Upper lobe of left lung (tissue), 6 donors: ENCODE measurements at places on chromosomes 16 and 17.
A peak's percentile ranks its signal among the peaks of the same experiment; 100 is the strongest.

DNA sequence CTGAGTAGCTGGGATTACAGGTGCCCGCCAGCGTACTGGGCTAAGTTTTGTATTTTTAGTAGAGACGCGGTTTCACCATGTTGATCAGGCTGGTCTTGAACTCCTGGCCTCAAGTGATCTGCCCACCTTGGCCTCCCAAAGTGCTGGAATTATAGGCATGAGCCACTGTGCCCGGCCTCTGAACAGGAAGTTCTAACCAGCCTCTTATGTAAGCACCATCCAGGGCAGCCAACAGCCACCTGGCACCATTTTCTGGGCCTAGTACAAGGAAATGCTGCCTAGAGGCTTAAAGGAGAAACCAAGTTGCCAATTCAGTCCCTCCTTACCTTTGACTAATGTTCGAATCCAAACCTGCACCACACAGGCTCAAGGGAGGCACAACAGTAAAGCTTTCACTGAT lies 8.5 kb upstream of the SLC39A11 start:
- no peaks in the 10 kb centered on the region for H3K36me3 ChIP-seq
- H3K4me3 ChIP-seq: no peak overlapping the region
- H3K27ac ChIP-seq: no peak overlapping the region

DNA sequence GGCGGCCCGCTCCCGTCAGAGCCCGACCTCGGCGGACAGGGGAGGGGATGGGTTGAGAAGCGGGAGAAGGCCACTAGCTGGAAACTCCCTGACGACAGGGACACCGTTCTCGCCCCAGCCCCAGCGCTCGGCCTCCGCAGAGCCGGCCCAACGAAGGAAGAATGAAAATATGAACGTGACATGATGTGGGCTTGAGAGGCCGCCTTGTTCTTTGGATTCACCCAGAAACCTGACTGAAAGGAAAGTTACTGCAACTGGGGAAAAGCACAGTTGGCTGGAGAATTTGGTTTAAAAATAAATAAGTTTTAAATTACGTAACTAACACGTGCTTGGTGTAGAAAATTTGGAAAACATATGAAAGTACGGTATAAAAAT lies 21.1 kb downstream of the NPTX1 start:
- no peaks in the 10 kb centered on the region for H3K27me3 ChIP-seq
- DNase-seq: no peak
- H3K4me3 ChIP-seq: peak overlapping the region; percentile 71
- peaks cover 12% of the 10 kb centered on the region for H3K4me1 ChIP-seq
- no peaks in the 10 kb centered on the region for H3K36me3 ChIP-seq

DNA sequence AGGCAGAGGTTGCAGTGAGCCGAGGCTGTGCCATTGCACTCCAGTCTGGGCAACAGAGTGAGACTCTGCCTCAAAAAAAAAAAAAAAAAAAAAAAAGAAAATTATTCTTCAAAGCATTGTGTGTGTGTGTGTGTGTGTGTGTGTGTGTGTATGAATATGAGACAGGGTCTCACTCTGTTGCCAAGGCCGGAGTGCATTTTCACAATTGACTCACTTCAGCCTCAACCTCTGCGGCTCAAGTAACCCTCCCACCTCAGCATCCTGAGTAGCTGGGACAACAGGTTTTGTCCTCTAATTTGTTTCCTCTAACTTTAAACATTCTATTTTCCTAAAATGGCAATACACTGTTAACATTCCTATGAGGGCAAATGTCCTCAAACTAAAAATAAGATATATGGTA lies 7.7 kb downstream of the FBXO47 start:
- H3K36me3 ChIP-seq: no peaks in the 10 kb centered on the region
- DNase-seq: no peak
- no peaks in the 10 kb centered on the region for H3K27me3 ChIP-seq

- peaks cover 35% of the 10 kb centered on the region for H3K4me1 ChIP-seq
- no peak overlapping the region for H3K27ac ChIP-seq
- H3K27me3 ChIP-seq: no peaks in the 10 kb centered on the region
- DNase-seq: no peak
- H3K36me3 ChIP-seq: peaks cover 14% of the 10 kb centered on the region
- H3K4me3 ChIP-seq: no peak overlapping the region
These were observed 31.3 kb downstream of the ARHGAP23 start for GRCh38 chr17:38459567-38459966.

GRCh38 chr16:90020260-90020837 lies 1.1 kb upstream of the DBNDD1 start:
- no peak overlapping the region for H3K4me3 ChIP-seq
- H3K27ac ChIP-seq: no peak overlapping the region
- H3K36me3 ChIP-seq: no peaks in the 10 kb centered on the region
- DNase-seq: no peak

DNA sequence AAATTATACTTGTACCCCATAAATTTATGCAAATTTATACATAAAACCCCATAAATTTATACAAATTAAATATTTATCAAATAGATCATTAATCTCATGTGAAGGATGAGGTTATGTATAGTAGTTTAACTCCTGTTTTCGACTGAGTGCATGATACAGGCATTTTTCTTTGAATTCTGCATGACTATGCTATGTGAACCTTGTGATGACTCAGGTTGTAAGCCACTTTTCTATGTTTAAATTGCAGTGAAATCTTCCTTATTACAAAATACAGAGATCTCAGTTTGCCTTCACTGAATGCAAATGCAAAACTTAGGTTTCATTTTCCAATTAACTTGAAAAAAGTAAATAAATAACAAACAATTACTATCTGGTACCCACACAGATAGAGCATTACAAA lies 843.7 kb downstream of the CDH11 start:
- no peaks in the 10 kb centered on the region for H3K27me3 ChIP-seq
- no peaks in the 10 kb centered on the region for H3K4me1 ChIP-seq
- no peak for DNase-seq

DNA sequence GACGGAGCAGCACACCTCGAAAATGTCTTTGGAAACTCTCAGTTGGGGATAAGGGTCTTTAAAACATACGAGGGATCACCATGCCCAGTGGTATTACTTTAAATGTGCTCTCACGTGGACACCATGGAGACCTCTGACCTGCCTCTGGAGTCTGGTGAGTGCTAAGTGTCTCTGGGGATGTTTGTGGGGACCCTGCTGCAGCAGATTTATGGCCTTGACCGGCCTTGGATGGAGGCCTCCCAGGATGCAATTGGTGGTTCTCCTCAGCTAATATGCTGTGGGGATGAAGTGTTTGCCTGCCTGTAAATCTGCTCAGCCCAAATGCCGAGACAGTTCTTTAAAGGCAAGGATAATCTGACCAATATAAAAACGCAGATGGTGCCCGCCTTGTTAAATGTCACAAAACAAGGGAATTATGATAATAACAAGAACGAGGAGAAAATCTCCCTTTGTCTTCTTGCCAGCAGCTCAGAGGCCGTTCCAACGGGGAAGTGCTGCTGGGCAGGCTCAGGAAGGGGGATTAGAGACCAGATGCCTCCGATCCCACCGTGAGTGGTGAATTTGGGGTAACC lies 154.4 kb downstream of the ABCC12 start:
- H3K27me3 ChIP-seq: no peaks in the 10 kb centered on the region
- H3K4me3 ChIP-seq: no peak overlapping the region
- H3K36me3 ChIP-seq: no peaks in the 10 kb centered on the region
- no peak overlapping the region for H3K27ac ChIP-seq
- H3K4me1 ChIP-seq: no peaks in the 10 kb centered on the region

DNA sequence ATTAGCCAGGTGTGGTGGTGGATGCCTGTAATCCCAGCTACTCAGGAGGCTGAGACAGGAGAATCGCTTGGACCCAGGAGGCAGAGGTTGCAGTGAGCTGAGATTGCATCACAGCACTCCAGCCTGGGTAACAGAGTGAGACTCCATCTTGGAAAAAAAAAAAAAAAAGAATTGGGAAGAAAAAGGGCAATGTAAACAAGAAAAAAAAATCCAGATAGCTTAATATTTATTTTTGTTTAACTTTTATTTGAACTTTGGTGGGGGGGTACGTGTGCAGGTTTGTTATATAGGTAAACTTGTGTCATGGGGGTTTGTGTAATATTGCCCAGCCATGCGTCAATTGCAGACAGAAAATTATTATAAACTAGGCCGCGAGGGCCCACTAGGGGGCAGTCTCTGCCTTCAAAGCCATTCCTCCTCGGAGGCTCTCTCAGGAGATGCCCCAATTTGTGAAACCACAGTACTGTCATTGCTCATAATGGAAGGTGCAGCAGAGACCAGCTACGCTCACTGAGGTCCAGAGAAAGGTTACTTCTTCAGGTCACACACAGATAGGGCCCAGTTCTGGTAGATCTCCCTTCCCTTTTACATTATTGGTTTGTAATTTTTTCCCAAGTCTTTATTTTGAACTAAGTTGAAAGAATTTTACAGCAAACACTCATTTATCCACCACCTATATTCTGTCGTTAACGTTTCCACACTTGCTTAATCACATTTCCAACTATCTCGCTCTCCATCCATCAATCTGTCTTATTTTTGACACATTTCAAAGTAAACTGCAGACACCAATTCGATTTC lies 206.2 kb downstream of the PRKCB start:
- H3K27me3 ChIP-seq: no peaks in the 10 kb centered on the region
- no peak overlapping the region for H3K4me3 ChIP-seq
- no peaks in the 10 kb centered on the region for H3K4me1 ChIP-seq

DNA sequence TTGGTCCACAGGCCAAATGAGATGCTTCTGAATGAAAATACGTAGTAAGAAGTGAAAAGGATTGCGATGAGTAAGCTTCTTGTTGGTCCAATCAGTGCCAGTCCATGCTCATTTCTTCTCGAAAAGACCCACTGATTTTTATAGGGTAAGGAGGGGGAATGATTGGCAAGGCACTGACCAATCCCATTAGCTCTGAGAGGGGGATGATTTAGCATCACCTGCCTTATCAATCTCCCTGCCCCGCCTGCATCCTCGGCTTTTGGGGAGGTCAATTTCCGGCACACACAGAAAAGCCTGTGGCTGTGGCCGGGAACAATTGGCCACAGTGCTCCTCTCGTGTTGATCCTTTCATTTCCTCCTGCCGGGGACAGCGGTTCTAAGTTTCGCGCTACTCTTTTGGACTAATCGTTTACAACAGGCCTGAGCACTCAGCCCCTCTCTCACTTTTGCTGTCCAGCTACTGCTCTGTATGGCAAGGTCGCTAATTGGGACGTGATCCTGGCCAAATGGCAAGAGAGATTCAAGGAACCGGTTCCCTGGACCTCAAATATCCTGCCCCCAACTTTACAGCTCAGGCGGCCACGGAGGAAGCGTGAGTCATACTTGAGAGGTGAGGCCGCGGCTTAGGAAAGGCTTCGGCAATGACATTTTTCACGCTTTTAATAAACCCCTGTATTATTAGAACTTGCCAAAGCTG lies 43.1 kb downstream of the TBX4 start:
- H3K36me3 ChIP-seq: no peaks in the 10 kb centered on the region
- H3K27me3 ChIP-seq: no peaks in the 10 kb centered on the region
- no peak overlapping the region for H3K4me3 ChIP-seq
- no peaks in the 10 kb centered on the region for H3K4me1 ChIP-seq
- no peak for DNase-seq

GRCh38 chr16:50809561-50809960 lies 67.7 kb downstream of the CYLD start:
- no peaks in the 10 kb centered on the region for H3K36me3 ChIP-seq
- no peaks in the 10 kb centered on the region for H3K27me3 ChIP-seq
- no peak for DNase-seq
- no peak overlapping the region for H3K4me3 ChIP-seq
- no peak overlapping the region for H3K27ac ChIP-seq
- H3K4me1 ChIP-seq: peaks cover 10% of the 10 kb centered on the region

GRCh38 chr16:87451563-87452210 lies 41.1 kb downstream of the ZCCHC14 start:
- no peak overlapping the region for H3K27ac ChIP-seq

- H3K4me1 ChIP-seq: no peaks in the 10 kb centered on the region
- no peak overlapping the region for H3K27ac ChIP-seq
- no peaks in the 10 kb centered on the region for H3K27me3 ChIP-seq
- H3K36me3 ChIP-seq: peaks cover 12% of the 10 kb centered on the region
- no peak overlapping the region for H3K4me3 ChIP-seq
- peak; percentile 70 for DNase-seq
These were observed 72.0 kb upstream of the CHMP6 start for GRCh38 chr17:80919331-80920311.

GRCh38 chr17:1871756-1872155 lies 42.0 kb downstream of the RPA1 start:
- peaks cover 2% of the 10 kb centered on the region for H3K36me3 ChIP-seq
- DNase-seq: no peak
- H3K27ac ChIP-seq: no peak overlapping the region
- no peak overlapping the region for H3K4me3 ChIP-seq

DNA sequence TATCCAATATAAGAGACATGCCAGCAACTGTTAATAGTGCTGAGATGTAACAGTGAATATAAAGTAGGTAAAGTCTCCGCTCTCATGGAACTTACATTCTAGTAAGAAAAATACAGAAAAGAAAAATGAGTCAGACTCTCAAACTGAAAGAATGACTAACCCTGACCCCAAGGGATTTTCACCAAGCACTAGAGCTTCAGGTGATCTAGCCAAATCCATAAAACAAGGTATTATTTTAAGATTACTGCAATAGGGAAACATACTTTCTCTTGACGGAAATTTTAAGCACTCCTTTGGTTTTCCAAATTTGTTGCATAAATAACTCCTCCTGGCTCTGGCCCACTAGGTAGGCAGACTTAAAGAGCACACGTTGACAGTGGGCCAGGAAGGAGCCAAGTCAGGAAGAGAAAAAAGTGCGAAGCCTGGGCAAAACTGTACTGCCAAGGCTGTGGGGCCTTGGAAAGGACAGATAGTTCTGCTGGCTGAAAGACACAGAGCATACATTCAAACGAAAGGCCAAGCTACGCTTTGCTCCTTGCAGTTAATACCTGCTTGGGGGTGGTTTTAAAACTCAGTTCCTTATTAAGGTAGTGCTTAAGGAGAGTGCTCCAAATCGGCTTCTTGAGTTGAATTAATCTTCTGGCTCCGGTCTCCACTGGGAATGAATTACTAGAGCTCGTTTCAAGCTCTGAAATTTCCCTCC lies 1.4 kb downstream of the GOT2 start:
- H3K4me1 ChIP-seq: peaks cover 6% of the 10 kb centered on the region
- H3K27me3 ChIP-seq: no peaks in the 10 kb centered on the region
- DNase-seq: no peak
- H3K36me3 ChIP-seq: no peaks in the 10 kb centered on the region

DNA sequence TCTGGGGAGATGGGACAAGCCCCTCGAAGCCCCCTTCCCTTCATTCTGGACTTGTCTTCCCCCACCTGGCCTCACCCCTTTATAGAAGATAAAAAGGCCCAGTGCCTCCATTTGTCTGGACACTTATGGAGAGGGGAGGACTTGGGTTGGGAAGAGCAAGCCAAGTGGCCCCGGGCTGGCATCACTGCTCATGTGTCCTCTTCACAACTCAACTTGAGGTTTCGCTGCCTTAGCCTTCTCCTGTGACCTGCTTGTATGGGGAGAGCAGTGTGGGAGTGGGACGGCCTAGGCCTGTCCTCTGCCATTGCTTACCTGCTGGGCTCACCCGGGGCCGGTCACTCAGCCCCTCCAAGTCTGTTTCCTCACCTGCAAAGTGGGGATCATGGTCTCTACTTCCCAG lies 1.4 kb downstream of the PAQR4 start:
- H3K27me3 ChIP-seq: peaks cover 18% of the 10 kb centered on the region
- H3K4me3 ChIP-seq: no peak overlapping the region
- no peaks in the 10 kb centered on the region for H3K36me3 ChIP-seq
- H3K27ac ChIP-seq: peak overlapping the region; percentile 80
- DNase-seq: no peak

GRCh38 chr17:44608727-44609435 lies 47.4 kb upstream of the MEIOC start:
- no peaks in the 10 kb centered on the region for H3K27me3 ChIP-seq
- no peak for DNase-seq
- H3K27ac ChIP-seq: no peak overlapping the region
- no peak overlapping the region for H3K4me3 ChIP-seq
- H3K36me3 ChIP-seq: no peaks in the 10 kb centered on the region
